AG04450 (cell line): ENCODE measurements at places on chromosomes 2 and 18.

DNA sequence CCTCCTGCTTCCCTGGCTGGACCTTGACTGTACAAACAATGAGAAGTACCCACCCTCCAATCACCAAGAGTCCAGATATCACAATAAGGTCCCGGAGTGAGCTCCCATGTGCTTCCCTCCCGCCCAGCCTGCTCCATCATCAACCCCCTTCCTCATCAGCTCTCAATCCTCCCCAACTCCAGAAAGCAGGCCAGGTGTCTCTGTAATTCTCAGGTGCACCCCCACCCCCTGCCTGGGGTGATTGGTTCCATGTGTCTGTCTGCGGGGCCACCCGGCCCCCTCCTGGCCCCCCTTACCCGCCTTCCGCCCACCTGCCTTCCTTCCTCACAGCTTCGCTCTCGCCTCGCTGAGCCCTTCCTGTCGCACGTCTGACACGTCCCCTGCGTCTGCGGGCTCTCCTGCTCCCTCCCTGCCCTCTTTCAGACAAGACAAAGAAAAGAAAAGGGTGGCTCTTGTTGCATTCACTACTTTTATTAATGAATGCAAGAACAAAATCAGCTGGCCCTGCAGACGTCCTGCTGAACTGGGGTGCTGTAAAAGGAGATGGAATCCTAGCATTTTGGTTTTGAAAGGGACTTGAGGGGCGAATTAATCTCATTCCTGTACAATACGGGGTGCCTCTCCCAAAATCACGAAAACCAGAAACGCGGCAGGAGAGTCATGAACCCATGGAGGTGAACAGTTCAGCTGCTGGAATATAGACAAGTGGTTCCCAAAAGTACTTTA lies 26.5 kb upstream of the IGFBP2 start:
- no peak for DNase-seq

DNA sequence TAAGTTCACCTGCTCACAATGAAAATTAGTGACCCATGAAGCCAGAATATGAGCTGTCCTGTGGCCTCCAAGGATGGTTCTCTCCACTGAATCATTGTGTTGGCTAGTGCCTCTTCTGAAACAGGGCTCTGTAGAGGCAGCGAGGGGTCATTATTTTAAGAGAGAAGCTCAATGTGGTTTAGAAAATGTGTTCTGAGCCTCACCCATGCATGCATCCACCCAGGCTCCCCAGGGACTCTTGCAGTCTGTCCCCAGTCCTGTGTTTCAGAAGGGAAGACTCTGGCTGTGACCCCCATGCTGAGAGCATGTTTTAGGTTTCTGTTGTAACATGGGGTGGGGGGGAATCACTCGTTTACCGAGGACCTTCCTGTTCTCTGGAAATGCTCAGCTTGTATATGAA lies 135.2 kb downstream of the RNF144A start:
- no peak for DNase-seq

GRCh38 chr2:188647430-188648070 lies 326.6 kb upstream of the COL3A1 start:
- no peak for DNase-seq

- no peak for DNase-seq
Measured at GRCh38 chr2:106812383-106812782, 73.6 kb downstream of the ST6GAL2 start.

- DNase-seq: no peak
Measured at GRCh38 chr18:79692886-79693285, 13.3 kb downstream of the CTDP1 start.

DNA sequence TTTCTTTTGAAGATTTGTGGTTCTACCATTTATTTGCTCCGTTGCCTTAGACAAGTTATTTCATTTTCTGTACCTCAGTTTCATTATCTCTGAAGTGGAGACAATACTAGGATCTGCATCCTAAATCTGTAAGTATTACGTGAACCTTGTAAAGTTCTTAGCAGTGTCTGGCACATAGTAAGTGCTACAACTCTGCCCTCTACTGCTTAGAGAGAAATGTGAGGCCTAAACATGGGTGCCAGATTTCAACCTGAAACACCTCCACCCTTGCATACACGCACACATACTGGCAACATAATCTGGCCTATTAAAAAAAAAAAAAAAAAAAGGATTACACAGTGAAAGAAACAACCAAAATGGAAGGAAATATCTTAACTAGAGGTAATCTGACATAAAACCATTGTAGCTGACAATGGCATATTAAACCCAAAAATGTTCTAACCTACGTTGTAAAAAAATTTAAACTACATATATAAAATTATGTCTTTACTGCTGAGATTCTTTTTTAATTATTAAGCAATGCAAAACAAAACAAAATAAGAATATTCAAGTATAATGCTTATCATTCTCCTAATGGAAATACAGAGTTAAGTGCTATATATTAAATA lies 132.6 kb downstream of the MAP2 start:
- peak; percentile 8 for DNase-seq

GRCh38 chr18:70135604-70136003 lies 69.9 kb downstream of the RTTN start:
- DNase-seq: no peak

DNA sequence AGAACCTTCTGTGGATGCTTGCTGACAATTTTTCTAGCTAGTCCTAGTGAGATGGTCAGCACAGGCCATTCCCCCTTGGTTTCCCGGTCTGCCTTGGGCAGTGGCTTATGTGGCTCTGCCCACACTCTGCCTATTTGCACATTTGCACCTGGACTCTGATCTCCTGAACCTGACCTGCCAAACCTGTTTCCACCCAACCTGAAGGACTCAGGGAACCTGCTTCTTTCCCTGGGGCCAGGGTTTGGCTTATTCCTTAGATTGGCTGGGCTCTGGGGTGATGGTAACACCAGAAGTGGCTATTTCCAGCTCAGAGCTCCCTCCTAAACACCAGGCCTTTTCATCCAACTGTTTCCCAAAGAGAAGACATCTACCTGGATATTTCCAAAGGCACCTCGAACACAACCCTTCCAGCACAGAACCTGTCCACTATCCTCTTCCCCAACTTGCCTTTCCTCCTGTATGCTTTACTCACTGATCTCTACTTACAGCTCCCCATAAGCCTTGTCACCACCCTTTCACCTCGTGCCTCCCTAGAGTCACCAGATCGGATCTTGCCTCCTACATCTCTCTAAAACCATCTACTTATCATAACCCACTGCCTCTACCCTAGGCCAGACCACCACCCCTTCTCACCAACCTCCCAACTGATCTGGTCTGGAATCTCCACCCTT lies 5.8 kb upstream of the MTA3 start:
- DNase-seq: no peak

DNA sequence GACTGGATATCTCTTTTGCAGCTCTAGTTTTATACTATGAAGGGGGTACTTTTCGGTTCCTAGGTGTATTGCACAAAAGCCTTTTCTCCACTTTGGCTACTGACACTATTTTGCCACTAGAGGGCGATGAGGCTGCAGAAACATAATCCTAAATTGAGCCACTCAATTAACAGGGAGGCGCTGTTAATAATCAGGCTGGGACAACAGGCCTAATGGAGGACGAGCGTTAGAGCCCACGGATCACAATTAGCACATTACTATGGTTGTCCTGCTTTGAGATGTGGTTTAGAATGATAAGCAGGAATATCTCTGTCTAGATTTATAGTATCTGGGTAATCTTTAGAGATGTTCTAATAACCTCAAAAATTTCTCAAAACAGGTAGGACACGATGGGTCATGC lies 62.2 kb upstream of the PMAIP1 start:
- no peak for DNase-seq

DNA sequence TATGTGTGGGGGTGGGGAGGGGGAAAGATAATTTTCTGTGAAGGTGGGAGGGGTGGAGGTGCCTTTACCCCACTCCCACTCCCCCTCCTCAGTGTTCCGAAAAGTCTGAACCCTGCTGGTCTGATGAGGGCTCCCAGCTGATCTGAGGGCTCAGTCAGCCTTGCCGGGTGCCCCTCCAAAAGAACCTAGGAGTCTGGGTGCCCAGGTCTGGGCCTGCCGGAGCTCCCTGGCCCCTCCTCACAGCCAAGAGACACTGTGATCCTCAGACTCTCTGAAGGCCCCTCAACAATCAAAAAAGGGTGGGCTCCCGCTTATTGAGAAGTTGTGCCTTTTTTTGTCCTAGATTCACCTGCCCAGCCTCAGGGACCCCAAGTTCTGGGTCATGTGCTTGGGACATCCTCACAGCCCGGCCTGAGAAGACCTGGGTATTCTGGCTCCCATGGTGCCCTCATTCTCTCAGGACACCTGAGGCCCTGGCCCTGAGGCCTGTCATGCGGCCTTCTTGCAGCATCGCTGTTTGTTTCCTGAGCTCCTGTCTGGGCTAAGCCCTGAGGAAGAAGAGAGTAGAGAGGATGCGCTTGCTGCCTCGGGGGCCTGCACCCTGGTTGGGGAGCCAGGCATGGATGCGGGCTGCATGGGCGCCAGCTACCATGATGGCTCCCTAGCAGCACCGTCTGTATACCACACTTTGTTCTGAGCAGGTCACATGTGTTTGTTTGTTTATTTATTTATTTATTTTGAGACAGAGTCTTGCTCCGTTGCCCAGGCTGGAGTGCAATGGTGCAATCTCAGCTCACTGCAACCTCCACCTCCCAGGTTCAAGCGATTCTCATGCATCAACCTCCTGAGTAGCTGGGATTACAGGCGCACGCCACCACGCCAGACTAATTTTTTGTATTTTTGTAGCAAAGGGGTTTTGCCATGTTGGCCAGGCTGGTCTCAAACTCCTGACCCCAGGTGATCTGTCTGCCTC lies 44.0 kb downstream of the SDC1 start:
- no peak for DNase-seq

DNA sequence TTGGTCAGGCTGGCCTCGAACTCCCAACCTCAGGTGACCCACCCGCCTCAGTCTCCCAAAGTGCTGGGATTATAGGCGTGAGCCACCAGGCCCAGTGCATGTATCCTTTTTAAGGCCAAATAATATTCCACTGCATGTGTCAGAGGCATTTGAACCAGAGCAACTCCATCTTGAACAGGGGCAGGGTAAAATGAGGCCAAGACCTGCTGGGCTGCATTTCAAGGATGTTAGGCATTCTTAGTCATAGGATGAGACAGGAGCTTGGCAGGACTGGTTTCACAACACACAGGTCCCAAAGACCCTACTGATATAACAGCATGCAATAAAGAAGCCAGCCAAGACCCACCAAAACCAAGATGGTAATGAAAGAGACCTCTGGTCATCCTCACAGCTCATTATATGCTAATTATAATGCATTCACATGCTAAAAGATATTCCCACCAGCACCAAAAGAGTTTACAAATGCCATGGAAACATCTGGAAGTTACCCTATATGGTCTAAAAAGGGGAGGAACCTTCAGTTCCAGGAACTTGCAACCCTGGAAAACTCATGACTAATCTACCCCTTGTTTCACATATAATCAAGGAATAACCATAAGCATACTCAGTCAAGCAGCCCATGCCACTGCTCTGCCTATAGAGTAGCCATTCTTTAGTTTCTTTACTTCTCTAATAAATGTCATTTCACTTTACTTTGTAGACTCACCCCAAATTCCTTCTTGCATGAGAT lies 204.6 kb downstream of the RAB3GAP1 start:
- no peak for DNase-seq
